ENCODE measurements at places on chromosomes 3 and 15. TPM values are rescaled to one million over a fixed set of nuclear protein-coding genes. Genes with fewer than 3 reads are reported as not detected.

- no peak for DNase-seq
- H3K27ac ChIP-seq = no peak overlapping the region
- no peaks in the 10 kb centered on the region for H3K36me3 ChIP-seq
- no peaks in the 10 kb centered on the region for H3K4me1 ChIP-seq
- H3K4me3 ChIP-seq = no peak overlapping the region
Measured at GRCh38 chr15:47887241-47887800, 170.0 kb downstream of the SEMA6D start.

DNA sequence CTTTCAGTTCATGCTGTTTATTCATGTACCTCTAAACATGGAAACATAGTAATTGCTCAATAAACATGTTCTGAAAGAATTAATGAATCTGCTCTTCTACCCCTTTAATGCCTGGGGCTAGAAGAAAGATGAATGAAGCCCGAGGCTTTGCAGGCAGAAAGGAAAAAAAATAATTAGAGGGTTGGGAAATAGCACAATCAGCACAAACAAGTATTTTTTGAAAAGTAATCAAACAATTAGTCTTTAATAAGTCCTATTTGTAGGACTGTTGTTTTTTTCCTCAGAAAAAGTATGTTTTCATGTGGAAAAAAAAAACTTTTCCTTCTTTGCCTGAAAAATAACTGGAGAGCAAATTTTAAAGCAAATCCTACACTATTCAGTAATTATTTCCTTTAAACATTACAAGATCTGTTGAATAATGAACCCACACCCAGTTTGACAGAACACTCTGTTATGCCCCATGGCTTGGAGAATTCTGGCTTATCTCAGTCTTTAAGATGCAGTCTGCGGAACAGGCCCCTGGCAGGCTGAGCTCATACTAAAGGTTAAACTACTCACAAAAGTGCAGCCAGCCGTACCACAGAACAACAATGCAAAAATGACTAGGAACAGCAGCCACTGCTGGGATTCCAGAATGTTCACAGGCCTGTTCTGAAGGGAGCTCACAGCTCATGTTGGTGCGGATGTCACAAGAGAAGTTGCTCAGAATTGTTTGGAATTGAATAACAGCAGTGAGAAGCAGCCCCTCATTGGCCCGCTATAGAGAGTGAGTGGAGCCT lies 79.2 kb downstream of the ABI3BP start:
- H3K36me3 ChIP-seq = no peaks in the 10 kb centered on the region
- no peaks in the 10 kb centered on the region for H3K4me1 ChIP-seq
- no peak overlapping the region for H3K27ac ChIP-seq
- no peak overlapping the region for H3K4me3 ChIP-seq
- no peak for DNase-seq

DNA sequence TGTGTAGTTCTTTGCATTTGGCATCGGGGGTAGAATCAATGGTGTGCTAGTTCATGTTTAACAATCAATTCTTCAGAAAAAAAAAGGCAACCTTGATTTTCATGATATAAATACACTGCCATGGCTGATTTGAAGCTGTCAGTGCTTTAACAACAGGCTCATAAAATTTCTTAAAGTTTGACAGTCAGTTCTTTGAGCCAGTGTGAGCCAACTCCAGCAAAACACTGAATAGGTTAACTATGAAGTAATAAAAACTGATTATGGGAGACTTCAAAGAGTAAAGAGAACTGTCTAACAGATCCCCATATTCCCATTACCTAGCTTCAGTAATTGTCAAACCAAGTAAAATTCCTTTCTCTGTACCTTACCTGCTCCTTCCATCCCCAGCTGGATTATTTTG lies 241.7 kb upstream of the SUCLG2 start:
- H3K27me3 ChIP-seq = no peaks in the 10 kb centered on the region
- no peak overlapping the region for H3K4me3 ChIP-seq
- H3K4me1 ChIP-seq = no peaks in the 10 kb centered on the region
- DNase-seq = no peak
- no peak overlapping the region for H3K27ac ChIP-seq

NMB gene
- 4.6 TPM for total RNA-seq

GRCh38 chr15:56484287-56484686 lies 19.4 kb upstream of the MNS1 start:
- H3K4me3 ChIP-seq = no peak overlapping the region
- no peaks in the 10 kb centered on the region for H3K27me3 ChIP-seq
- no peak overlapping the region for H3K27ac ChIP-seq
- DNase-seq = no peak
- no peaks in the 10 kb centered on the region for H3K4me1 ChIP-seq

DNA sequence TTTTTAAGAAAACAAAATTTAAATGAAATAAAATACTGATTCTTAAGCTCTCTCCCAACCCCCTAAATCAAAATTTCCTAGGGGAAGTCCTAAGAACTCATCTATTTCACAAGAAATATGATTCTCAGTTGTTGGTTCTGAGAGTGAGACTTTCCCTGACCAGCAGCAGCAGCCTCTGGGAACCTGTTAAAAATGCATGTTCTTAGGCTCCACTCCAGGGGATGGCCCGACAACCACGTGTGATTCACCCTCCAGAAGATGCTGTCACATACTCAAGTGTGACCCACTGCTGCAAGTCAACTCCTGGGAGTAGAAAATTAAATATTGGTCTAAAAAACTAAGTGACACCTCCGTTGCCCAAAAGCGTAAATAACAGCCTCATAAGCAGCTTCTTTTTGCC lies 343.2 kb upstream of the NR2F2 start:
- no peak for DNase-seq
- no peaks in the 10 kb centered on the region for H3K27me3 ChIP-seq
- no peak overlapping the region for H3K4me3 ChIP-seq
- H3K4me1 ChIP-seq = no peaks in the 10 kb centered on the region
- no peak overlapping the region for H3K27ac ChIP-seq

DNA sequence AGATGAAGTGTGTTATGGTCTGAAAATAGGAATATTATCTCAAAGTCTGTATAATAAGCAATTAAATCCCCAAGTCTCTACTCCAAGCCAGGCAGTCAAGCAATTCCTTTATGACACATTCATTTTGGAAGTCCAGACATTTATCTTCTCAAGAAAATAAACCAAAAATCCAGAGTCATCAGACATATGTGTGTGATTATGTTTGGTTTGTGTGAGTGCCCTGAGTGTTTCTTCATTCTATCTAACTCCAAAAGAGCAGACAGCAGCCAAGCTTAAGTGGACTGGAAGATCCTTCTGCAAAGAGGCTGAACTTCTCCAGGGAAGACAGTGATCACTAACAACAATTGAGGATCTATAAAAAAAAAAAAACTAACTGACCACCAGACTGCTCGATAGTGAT lies 239.8 kb downstream of the STAG1 start:
- H3K27ac ChIP-seq = no peak overlapping the region
- no peaks in the 10 kb centered on the region for H3K4me1 ChIP-seq
- no peaks in the 10 kb centered on the region for H3K36me3 ChIP-seq
- DNase-seq = no peak

DNA sequence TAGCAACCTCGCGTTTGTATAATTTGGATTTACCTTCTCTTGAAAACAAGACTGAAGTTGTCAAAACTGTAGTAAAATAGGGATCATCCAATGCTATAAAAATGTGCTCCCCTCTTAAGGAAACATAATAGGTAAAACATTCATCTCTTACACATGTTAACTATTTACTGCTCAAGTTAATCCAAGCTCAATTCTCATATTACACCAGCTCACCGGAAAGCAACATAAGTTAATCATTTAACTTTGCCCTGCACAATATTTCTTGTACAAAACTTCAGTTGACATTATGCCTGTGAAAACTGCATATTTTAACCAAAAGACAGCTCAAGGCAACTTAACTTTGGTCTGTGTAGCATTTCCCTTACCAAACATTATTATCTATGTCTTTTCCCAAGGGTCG lies 634.2 kb downstream of the NAALADL2 start:
- no peaks in the 10 kb centered on the region for H3K36me3 ChIP-seq
- no peaks in the 10 kb centered on the region for H3K4me1 ChIP-seq
- H3K27me3 ChIP-seq = no peaks in the 10 kb centered on the region
- no peak overlapping the region for H3K27ac ChIP-seq

CLDN11 gene
- total RNA-seq = 9.9 TPM

DNA sequence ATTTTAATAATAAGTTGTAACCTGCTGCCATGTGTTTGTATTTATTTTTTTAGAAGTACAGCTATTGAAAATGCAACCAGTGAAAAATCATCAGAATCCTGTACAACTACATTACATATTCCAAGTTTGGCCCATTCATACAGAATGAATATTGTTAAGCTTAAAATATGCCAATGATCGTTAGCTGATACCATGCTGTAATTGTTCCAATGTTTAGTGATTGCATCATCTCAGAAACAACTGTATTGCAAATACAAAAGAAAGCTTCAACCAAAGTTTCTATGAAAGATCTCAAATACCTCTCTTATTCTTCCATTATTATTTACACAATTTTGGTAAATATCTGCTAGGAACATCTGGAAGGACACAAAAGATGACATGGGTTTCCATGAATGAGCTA lies 51.6 kb upstream of the ALCAM start:
- DNase-seq = no peak
- H3K27ac ChIP-seq = no peak overlapping the region
- no peak overlapping the region for H3K4me3 ChIP-seq
- H3K27me3 ChIP-seq = no peaks in the 10 kb centered on the region

DNA sequence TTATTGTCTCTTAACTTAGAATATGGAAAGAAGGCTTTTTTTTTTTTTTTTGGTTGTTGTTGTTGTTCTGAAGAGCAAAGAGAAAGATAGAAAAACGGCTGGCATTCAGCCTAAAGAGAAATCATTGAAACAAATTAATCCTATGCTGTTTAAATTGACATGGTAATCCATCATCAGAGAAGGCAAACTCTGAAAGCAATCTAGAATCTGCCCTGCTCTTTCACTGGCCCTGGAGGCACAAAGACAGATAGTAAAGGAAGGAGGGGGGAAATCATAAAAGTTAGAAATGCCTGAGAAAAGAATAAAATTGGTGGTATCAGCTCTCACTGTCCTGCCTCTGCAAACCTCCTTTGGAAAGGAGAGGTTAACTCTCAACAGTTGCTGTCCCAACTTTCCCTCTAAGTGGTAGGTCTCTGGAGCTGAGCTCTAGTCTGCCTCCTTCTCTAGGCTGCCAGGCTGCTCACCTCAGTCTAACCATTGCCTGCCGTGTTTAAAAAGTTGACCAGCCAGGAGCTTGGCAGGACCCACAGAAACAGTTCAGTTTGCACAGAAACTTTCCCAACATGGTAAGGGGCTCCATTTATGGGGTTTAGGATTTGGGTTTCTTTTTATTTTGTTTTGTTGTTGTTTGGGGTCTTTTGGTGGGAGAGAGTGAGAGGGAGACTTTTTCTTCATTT lies 13.4 kb upstream of the NR2F2 start:
- peak overlapping the region; percentile 40 for H3K27ac ChIP-seq
- H3K4me1 ChIP-seq = no peaks in the 10 kb centered on the region
- no peak for DNase-seq
- no peak overlapping the region for H3K4me3 ChIP-seq

GRCh38 chr3:39108200-39108710 lies 775 bp downstream of the TTC21A start:
- peak overlapping the region; percentile 85 for H3K4me3 ChIP-seq
- peaks cover 10% of the 10 kb centered on the region for H3K4me1 ChIP-seq
- DNase-seq = no peak

FRMD4B gene
- 49.0 TPM for total RNA-seq

DNA sequence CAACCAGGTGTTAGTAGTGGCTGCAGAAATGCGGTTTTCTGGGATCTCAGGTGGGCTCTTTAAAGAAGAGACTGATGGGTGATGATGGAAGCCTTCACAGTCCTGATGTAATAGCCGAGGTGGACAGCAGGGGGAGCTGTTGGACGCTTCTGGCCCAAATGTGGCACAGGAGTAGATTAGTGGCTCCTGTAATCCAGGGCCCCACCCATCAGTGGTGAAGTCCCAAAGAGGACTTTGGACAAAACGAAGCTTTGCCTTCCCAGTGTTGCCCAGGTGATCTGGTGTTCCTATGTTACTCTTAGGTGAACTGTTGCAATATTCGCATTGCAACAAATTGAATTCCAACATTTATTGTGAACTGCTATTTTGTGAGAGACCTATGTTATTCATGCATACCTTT lies 31.8 kb upstream of the MYZAP start:
- no peak overlapping the region for H3K4me3 ChIP-seq
- DNase-seq = no peak
- no peaks in the 10 kb centered on the region for H3K27me3 ChIP-seq
- H3K36me3 ChIP-seq = no peaks in the 10 kb centered on the region
- H3K4me1 ChIP-seq = peaks cover 7% of the 10 kb centered on the region

CHCHD6 gene
- total RNA-seq = 11.9 TPM

ADAMTS7 gene
- total RNA-seq = 9.1 TPM

DNA sequence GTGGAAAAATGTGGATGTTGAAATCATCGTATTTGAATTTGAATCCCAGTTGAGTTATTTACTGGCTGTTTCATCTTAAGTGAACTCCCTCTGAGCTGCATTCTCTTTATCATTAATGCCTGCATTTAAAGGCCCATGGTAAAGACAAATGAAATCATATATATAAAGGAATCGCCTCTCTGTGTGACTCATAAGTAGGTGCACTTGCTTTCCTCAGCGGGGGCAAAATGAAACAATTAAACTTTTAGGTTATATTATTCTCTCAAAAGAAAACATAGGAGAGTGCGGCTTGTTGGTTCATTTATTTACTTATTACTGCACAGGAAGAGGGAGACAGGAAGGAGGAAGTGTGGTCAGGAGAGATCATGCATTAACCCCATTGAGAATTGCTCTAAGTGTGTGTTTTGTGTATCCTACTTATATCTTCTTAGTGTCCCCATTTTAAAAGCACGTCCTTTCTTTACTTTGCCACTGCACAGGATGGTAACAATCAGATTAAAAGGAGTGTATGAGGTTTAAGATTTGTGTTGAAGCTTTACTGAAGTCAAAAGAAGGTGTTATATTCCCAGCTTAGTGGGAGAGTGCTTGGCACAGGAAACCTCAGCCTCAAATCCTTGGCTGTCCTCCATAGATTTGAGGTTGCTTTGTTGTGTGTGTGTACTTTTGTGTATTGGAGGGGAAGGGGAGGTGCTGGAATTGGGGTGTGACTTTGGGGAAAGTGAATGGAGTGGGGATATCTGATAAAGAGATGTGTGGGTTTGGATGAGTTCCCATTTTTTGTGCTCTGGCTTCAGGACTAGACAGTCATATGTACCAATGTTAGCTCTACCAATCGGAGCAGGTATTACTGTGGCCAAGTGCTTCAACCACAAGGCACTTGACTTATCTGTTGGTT lies 595.8 kb upstream of the NR2F2 start:
- H3K36me3 ChIP-seq = no peaks in the 10 kb centered on the region
- no peaks in the 10 kb centered on the region for H3K27me3 ChIP-seq
- H3K4me3 ChIP-seq = no peak overlapping the region
- no peaks in the 10 kb centered on the region for H3K4me1 ChIP-seq

STRIT1 gene
- not detected for total RNA-seq

- no peak overlapping the region for H3K27ac ChIP-seq
- DNase-seq = no peak
- H3K36me3 ChIP-seq = no peaks in the 10 kb centered on the region
Measured at GRCh38 chr3:99418209-99418635, 220.2 kb upstream of the COL8A1 start.

Data from left lung (tissue), 14 donors.